ENCODE measurements at places on chromosomes 6 and 20. TPM values are rescaled to one million over a fixed set of nuclear protein-coding genes. Genes with fewer than 3 reads are reported as not detected.

Gene DDX43
- 0.11 TPM for total RNA-seq

Gene OR2H2
- not detected for total RNA-seq

Gene ADA
- 4.2 TPM for total RNA-seq

Gene EZR
- total RNA-seq = 61.7 TPM

Gene FAM229B
- total RNA-seq = 12.4 TPM

Gene MMP24
- total RNA-seq = not detected

Measured in psoas muscle (tissue), 8 donors.